ENCODE measurements at places on chromosomes 13 and 19. TPM values are rescaled to one million over a fixed set of nuclear protein-coding genes. Genes with fewer than 3 reads are reported as not detected.

GRCh38 chr19:5586300-5587070 lies 18.7 kb upstream of the TINCR start:
- H3K27ac ChIP-seq: peak overlapping the region; percentile 49
- peaks cover 64% of the 10 kb centered on the region for H3K36me3 ChIP-seq
- H3K4me1 ChIP-seq: no peaks in the 10 kb centered on the region
- DNase-seq: no peak

- no peaks in the 10 kb centered on the region for H3K36me3 ChIP-seq
- H3K4me3 ChIP-seq: no peak overlapping the region
- DNase-seq: no peak
- H3K27me3 ChIP-seq: no peaks in the 10 kb centered on the region
These were observed 235.1 kb downstream of the DLEU7 start for GRCh38 chr13:50608370-50608769.

- H3K27ac ChIP-seq: no peak overlapping the region
- no peaks in the 10 kb centered on the region for H3K27me3 ChIP-seq
- H3K36me3 ChIP-seq: no peaks in the 10 kb centered on the region
- no peaks in the 10 kb centered on the region for H3K4me1 ChIP-seq
These were observed 6.2 kb upstream of the DZIP1 start for GRCh38 chr13:95650696-95651095.

- no peak overlapping the region for H3K4me3 ChIP-seq
- H3K4me1 ChIP-seq: no peaks in the 10 kb centered on the region
- H3K36me3 ChIP-seq: no peaks in the 10 kb centered on the region
- no peaks in the 10 kb centered on the region for H3K27me3 ChIP-seq
These were observed 18.5 kb upstream of the KCTD4 start for GRCh38 chr13:45219123-45219891.

DNA sequence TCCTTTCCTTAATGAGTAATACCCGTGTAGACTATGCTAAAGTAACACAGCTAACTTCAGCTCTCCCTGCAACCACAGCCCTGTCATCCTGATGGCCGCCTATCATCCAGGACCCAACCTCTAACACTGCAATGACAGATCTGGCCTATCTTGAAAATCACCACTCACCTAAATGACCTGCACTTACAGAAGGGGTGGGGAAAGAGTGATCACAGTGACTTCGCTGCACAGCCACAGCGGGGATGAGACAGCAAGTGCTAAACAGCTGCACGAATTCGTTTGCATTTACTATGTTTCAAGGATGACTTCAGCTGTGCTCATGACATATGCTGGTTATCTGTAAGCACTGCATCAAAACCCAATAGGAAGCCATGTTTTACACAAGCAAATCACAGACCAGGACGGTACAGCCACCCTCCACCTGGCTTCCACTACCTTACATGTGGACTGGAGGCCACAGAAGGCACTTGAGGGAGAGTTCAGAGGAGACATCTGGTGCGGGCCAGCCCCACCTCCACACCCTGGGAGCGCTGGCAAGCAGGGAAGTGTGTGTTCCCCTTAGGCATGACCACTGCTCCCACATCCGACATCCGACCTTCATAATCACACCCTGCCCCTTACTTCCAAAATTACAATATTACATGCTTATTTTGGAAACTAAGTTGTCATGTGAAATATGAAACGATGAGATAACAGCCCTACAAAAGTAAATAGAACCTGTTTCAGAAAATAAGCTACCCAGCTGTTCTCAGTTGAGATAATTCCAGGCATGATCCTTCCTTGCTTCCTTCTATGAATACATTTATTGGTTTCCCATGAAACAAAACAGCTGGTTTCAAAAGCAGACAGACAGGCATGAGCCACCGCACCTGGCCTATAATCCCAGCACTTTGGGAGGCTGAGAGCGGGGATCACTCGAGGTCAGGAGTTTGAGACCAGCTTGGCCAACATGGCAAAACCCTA lies 95.7 kb downstream of the STK24 start:
- DNase-seq: no peak
- no peak overlapping the region for H3K4me3 ChIP-seq
- H3K4me1 ChIP-seq: peaks cover 90% of the 10 kb centered on the region
- no peaks in the 10 kb centered on the region for H3K36me3 ChIP-seq

ZNF607 gene
- total RNA-seq: 2.0 TPM

- no peak for DNase-seq
- H3K36me3 ChIP-seq: no peaks in the 10 kb centered on the region
- H3K27me3 ChIP-seq: no peaks in the 10 kb centered on the region
- H3K27ac ChIP-seq: no peak overlapping the region
- H3K4me3 ChIP-seq: no peak overlapping the region
These were observed 12.8 kb upstream of the CDC42EP5 start for GRCh38 chr19:54485851-54486250.

SERP2 gene
- total RNA-seq: 15.4 TPM

DNA sequence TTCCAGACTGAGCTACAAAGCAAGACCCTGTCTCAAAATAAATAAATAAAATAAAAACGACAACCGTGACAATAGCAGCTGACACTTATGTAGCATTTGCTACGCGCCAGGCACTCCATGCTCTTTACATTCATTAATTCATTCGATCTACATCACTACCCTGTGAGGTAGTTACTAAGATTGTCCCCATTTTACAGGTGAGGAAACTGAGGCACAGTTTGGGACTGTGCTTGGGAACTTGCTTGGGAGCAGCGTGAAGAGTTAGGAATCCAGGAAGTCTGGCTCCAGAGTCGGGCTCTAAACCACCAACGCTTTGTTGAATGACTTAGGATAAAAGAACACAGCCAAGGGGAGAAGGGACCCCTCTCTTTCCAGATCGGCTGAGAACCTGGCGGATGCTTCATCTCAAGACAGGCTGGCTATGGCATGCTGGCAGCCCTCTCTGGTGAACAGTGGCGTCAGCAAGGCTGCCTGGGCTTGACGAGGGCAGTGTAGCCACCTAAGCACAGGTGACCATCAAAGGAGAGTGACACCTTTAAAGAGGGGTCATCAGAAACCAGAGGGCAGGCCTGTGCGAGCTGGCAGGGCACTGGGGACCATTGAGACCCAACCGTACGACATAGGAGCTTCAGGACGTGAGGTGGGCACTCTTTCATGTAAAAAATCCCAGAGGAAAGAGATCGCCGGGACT lies 591 bp downstream of the DOHH start:
- H3K4me1 ChIP-seq: peaks cover 12% of the 10 kb centered on the region
- H3K27ac ChIP-seq: peak overlapping the region; percentile 88
- H3K36me3 ChIP-seq: peaks cover 16% of the 10 kb centered on the region
- no peaks in the 10 kb centered on the region for H3K27me3 ChIP-seq

DNA sequence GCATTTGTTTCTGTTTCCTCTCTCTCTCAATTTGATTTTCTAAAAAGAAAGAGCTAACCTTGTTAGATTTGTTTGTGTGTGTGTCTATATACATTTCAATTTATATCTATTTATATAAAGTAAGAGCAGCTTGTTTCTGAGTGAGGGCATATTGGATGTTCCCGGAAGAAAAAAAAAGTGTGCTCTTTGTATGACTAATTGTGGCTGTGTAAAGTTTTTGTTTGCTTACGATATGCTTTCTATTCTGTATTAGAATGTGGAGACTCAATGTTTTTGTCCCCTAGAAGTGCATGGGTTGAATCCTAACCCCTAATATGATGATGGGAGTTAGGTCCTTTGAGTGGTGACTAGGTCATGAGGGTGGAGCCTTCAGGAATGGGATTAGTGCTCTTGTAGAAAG lies 66.6 kb upstream of the C1QTNF9B start:
- H3K27me3 ChIP-seq: no peaks in the 10 kb centered on the region
- no peak overlapping the region for H3K27ac ChIP-seq
- no peaks in the 10 kb centered on the region for H3K36me3 ChIP-seq

SLAIN1 gene
- 21.9 TPM for total RNA-seq

GRCh38 chr19:58067240-58067912 lies 8.3 kb downstream of the ZNF135 start:
- H3K27me3 ChIP-seq: no peaks in the 10 kb centered on the region
- H3K4me3 ChIP-seq: no peak overlapping the region
- H3K4me1 ChIP-seq: no peaks in the 10 kb centered on the region
- H3K27ac ChIP-seq: no peak overlapping the region
- peaks cover 36% of the 10 kb centered on the region for H3K36me3 ChIP-seq

DNA sequence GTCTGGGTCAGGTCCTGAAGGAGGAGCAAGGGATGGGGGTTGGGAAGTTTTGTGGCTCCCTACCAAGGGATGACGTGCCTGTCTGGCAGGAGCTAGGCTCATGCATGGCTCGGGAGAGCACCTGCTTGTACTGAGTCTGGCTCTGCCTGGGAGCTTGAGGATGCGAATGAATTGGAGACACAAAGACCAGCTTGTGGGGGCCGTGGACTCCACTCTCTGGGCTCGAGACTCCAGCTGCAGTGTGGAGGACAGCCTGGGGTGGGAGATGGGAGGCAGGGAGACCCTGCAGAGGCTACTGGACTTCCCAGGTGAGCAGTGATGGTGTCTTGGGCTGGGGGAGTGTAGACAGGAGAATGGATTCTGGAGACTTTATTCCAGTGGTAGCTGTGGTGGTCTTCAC lies 15.2 kb upstream of the URI1 start:
- DNase-seq: no peak
- no peaks in the 10 kb centered on the region for H3K27me3 ChIP-seq
- H3K4me1 ChIP-seq: no peaks in the 10 kb centered on the region
- no peak overlapping the region for H3K27ac ChIP-seq
- no peak overlapping the region for H3K4me3 ChIP-seq
- H3K36me3 ChIP-seq: no peaks in the 10 kb centered on the region

GRCh38 chr19:35208121-35208520 lies 20.4 kb downstream of the FAM187B start:
- H3K27me3 ChIP-seq: no peaks in the 10 kb centered on the region
- H3K4me3 ChIP-seq: no peak overlapping the region
- no peak overlapping the region for H3K27ac ChIP-seq
- no peak for DNase-seq
- H3K36me3 ChIP-seq: no peaks in the 10 kb centered on the region

HCN2 gene
- total RNA-seq: 11.1 TPM

ZNF382 gene
- total RNA-seq: 11.9 TPM

GRCh38 chr19:47820410-47820809 lies 1.3 kb upstream of the CRX start:
- H3K27me3 ChIP-seq: no peaks in the 10 kb centered on the region
- H3K27ac ChIP-seq: no peak overlapping the region
- no peak overlapping the region for H3K4me3 ChIP-seq
- DNase-seq: no peak
- H3K36me3 ChIP-seq: no peaks in the 10 kb centered on the region
- no peaks in the 10 kb centered on the region for H3K4me1 ChIP-seq

LILRB2 gene
- total RNA-seq: 1.1 TPM

DNA sequence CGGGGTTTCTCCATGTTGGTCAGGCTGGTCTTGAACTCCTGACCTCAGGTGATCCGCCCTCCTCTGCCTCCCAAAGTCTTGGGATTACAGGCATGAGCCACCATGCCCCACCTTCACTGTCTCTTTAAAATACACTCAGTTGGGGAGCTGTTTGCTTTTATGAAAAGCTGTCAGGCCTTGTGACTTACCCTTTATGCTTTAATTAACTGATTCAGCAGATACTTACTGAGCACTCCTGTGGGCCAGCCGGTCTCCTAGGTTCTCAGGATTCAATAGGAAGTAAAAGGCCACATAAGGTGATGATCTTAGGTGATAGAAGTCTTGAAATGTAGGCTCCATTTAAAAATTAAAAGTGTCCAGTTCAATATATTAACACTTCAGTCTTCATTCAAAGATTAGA lies 7.5 kb downstream of the UBAC2 start:
- peaks cover 21% of the 10 kb centered on the region for H3K4me1 ChIP-seq
- no peaks in the 10 kb centered on the region for H3K27me3 ChIP-seq
- DNase-seq: peak; percentile 18
- H3K36me3 ChIP-seq: no peaks in the 10 kb centered on the region

- H3K4me3 ChIP-seq: peak overlapping the region; percentile 23
- no peaks in the 10 kb centered on the region for H3K4me1 ChIP-seq
- peak; percentile 81 for DNase-seq
- peak overlapping the region; percentile 61 for H3K27ac ChIP-seq
- no peaks in the 10 kb centered on the region for H3K36me3 ChIP-seq
These were observed 10.3 kb upstream of the BICRA start for GRCh38 chr19:47598407-47599349.

RHPN2 gene
- total RNA-seq: 5.9 TPM

GRCh38 chr19:16702123-16702522 lies 17.5 kb upstream of the NWD1 start:
- H3K27ac ChIP-seq: no peak overlapping the region

DNA sequence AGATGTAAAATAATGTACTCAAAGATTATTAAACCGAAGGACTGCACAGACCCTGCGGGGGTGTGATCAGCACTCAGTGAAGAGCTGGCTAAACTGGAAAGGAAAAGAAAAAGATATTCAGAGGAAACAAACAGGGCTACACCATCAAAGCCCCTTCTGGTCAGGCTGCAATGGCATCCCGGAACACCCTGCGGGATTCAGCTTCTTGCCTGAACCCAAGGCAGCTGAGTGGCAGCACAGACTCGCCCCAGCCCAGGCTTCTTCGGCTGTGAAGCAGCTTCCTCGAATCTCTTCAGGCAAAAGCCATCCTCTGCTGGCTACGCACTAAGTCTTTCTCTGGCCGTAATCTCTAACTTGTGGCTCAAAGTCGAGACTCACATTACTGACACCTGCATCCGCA lies 220.9 kb downstream of the TEX29 start:
- no peak overlapping the region for H3K4me3 ChIP-seq
- no peaks in the 10 kb centered on the region for H3K36me3 ChIP-seq
- H3K27ac ChIP-seq: no peak overlapping the region
- no peak for DNase-seq
- no peaks in the 10 kb centered on the region for H3K27me3 ChIP-seq

- no peaks in the 10 kb centered on the region for H3K27me3 ChIP-seq
- H3K4me3 ChIP-seq: no peak overlapping the region
- H3K36me3 ChIP-seq: peaks cover 57% of the 10 kb centered on the region
- H3K4me1 ChIP-seq: no peaks in the 10 kb centered on the region
These were observed 40.2 kb downstream of the CARS2 start for GRCh38 chr13:110665491-110666254.

DNA sequence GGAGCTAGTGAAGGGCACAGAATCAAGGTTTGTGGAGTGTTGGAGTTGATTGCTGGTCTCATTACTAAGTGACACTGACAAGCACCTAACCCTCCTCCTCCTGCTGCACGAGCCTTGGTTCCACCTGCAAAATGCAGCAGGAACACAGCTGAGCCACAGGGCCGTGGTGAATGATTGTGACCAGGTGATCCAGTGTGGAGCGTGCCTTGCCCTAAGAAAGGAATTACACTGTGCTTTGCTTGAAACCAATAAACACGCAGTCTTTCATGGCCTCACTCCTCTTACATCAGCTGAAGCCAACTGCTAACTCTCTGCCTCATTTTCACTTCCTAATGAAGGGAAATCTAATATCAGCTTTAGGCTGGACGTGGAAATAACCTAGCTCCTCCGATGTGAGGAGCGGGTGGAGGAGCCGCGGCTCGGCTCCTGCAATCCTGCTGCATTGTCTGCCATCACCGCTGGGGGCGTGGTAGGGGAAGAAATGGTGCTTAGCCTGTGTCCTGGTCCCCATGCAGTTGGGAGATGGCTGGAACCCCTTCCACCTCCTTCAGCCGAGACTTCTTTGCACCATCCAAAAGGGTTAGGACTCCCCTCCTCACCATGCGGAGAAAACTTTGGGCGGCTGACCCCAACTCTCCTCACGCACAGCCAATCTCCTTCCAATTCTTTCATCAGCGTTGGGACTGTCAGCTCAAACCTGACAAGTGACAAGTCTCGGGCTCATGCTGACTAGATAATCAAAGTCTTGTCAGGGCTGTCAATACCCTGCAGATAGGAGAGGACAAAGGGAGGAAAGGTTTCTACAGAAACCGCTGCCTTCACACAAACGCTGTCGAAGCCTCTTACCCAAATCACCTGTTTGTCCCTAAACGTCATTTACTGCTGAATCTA lies 427.9 kb downstream of the ZNF536 start:
- no peaks in the 10 kb centered on the region for H3K36me3 ChIP-seq
- peak; percentile 68 for DNase-seq
- no peak overlapping the region for H3K27ac ChIP-seq
- H3K4me1 ChIP-seq: no peaks in the 10 kb centered on the region
- H3K4me3 ChIP-seq: no peak overlapping the region
- no peaks in the 10 kb centered on the region for H3K27me3 ChIP-seq

TMEM221 gene
- total RNA-seq: 0.30 TPM
